ENCODE measurements at places on chromosomes 5 and 9.

- no peak for DNase-seq
Observed at GRCh38 chr9:89815903-89816573, 211.2 kb downstream of the GADD45G start.

DNA sequence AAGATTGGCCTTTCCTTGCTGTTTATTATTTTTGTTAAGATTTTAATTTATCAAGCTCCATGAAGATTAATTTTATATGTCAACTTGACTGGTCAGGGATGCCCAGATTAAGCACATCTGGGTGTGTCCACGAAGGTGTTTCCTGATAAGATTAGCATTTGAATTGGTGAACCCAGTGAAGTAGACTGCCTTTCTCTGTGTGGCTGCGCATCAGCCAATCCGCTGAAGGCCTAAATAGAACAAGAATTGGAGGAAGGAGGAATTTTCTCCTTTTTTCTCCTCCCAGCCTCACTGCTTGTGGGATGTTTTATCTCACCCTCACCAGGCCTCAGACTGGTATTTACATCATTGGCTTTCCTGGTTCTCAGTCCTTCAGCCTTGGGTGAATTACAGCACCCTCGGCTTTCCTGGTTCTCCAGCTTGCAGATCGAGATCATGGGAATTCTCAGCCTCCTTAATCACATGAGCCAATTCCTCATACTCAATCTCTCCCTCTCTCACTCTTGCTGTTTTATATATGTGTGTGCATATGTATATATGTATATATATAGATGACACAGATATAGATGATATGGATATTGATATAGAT, 135.4 kb upstream of the SPEF2 start:
- DNase-seq = no peak

- DNase-seq = peak; percentile 31
Observed at GRCh38 chr9:105070176-105070575, 142.2 kb upstream of the ABCA1 start.

GRCh38 chr5:137164536-137164935, 334.6 kb downstream of the SPOCK1 start:
- no peak for DNase-seq

DNA sequence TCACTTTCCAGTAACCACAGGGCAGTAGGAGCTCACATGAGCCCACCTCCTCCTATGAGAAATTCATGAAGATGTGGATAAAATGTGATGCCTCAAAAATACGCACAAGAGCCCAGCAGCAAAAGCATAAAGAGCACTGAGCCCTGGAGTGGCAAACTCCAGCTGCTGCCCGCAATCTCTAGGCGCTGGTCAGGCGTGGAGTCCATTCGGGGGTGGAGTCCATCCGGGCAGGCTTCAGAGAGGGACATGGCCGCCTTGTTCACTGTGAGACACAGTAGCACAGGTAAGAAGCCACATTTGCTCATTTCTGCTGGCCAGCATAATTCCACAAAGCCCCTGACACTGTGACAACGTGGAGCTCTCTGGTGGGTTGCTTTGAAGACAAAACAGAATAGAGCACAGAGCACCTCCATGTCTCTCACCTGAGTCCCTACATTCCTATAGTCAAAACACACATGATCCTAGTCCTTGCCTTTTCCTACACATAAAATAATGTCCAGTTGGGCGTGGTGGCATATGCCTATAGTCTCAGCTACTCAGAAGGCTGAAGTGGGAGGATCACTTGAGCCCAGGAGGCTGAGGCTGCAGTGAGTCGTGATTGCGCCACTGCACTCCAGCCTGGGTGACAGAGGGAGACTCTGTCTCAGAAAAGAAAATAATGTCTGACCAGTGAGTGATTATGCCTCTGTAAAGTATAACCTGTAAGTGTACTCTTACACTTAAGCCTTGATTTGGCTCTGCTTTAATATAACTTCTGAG, 365.2 kb downstream of the GADD45G start:
- DNase-seq = no peak

DNA sequence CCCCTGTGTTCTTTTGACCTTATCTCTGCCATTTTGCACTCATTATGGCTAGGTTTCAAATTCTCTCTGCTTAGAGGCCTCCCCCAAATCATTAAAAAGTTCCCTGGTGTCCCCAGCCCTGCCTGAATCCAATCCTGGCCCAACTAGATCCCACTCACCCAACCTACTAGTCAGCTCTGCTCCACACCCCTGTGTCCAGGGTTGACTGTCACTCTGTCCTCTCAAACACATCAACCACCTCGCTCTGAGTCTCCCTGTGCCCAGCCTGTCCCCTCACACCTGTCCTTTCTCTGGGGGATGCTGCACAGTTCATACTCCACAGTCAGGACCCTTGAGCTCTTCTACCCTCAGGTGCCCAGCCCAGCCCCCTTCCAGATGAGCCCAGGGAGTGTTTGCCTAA, 154.2 kb upstream of the SV2C start:
- no peak for DNase-seq

- peak; percentile 89 for DNase-seq
Observed at GRCh38 chr5:180785794-180786221, 16.8 kb downstream of the MGAT1 start.

DNA sequence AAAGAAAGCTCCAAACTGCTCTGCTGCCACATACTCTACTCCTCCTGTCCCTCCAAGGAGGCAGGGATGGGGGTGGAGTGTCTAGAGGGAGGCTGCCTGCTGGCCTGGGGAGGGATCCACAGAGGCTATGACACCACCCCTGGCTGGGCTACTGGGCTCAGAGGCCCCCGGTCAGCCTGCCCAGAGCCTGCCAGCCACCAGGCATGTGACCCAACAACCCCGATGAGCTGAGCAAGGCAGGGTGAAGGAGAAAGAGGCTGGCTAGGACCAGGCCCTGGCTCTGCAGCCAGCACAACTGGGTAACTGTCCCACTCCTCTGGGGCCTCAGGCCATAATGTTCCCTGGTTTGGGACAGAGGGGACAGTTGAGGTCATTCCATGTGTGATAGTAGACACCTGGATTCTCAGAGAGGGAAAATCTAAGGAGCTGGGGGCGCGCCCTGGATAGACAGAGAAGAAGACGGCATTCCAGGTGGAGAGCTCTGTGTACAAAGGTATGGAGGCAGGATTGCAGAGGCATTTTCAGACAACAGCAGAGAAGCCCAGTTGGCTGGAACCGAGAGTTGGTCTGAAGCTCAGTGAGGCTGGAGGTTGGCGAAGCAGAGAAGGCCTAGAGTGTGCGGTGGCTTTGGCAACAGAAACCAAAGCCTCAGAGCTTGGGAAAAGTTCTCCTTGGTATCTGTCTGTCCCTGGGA, 33.8 kb upstream of the IL17B start:
- no peak for DNase-seq

DNA sequence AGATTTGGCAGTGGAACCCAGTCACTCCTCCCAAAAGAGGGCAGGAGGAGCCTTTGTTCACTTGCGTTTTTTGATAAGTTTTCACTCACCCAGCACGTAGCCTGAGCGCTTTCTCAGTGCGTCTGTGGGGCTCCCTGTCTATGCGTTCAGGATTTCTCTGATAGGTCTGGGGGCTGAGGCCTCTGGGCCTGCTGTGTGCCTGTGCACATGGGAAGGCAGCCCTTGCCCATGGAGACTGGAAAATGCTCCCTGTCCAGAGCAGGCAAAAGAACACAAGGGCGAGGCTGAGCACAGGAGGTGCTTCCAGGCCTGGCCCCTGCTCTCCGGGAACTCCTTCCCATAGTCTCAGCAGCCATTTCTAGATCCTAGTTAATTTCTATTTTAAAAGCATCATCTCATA, 249.9 kb downstream of the FSTL4 start:
- DNase-seq = no peak

DNA sequence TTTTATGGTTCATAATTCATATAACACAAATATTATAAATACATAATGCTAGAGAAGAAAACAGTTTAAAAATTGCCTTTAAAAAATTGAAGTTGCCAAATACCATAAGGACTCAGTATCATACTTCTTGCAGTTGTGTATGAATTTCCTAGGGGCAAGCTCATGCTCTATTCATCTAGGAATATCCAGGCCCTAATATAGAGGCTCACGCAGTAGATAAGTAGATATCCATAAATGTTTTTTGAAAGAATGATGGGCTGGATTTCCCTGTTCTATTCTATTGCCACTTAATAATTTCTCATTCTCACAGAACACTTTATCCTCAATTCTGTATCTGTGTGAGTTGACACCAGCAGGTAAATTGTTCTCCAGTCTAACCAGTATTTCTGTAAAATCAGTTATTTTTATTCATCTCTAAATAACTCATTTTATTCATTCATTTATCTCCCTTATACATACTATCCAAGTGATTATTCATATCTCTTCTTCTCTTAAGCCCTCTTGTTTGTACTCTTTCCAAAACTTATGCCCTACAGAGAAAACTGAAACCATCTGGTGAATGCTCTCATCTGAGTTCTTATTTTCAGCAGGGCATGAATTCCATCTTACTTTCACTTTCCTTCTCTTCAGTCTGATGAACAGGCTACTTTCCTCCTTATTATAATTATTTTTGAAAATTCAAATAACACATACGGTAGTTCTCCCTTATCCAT, 97.1 kb downstream of the SLC44A1 start:
- peak; percentile 33 for DNase-seq

- DNase-seq = peak; percentile 16
Observed at GRCh38 chr9:86315078-86315477, 32.7 kb upstream of the ISCA1 start.

- DNase-seq = no peak
Observed at GRCh38 chr9:137444106-137444790, 3.1 kb upstream of the ENTPD8 start.

DNA sequence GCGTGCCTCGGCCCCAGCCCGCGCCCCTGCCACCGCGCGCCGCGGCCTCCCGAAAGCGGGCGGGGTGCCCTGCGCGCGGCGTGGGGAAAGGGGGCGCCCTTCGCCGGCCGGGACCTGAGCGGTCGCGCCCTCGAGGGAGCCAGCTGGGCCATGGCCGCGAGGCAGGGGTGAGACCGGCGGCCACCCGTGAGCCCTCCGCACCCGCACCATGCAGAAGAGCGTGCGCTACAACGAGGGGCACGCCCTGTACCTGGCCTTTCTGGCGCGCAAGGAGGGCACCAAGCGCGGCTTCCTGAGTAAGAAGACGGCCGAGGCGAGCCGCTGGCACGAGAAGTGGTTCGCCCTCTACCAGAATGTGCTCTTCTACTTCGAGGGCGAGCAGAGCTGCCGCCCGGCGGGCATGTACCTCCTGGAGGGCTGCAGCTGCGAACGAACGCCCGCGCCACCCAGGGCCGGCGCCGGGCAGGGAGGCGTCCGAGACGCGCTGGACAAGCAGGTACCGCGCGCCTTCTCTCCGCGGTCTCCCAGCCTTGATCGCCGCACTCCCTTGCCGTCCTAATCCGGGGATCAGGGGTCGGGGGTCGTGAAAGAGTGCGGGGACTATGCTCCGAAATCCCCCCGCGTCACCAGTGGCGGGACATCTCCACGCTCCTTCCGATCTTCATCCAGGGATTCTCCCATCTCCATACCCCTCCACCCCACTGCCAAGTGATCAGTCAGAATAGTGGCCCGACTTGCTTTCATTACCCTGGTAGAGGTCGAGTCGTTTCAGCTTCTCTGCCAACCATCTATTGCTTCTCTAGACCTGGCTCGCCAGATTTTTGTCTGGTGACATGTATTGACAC, 590 bp downstream of the RASGRF2 start:
- peak; percentile 18 for DNase-seq

GRCh38 chr5:107389130-107389774, 281.5 kb downstream of the EFNA5 start:
- peak; percentile 70 for DNase-seq

DNA sequence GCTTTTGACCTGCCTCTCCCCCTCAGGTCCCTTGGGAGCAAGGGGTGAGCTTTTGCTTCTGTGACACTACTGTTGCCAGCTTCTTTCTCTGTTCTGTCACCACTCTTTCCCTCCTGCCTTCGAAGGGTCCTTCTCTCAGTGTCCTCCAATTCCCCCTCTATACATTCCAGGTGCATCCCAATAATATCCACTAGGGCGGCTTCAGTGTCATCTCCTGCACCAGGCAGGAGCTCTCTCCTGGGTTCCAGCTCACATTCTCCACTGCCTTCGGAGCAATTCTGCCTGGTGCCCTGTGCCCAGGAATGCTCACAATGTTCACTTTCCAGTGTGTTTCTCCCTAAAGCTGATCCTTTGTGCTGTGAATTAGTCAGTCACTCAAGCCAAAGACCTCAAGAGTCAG, 83.9 kb upstream of the CXCL14 start:
- DNase-seq = no peak

GRCh38 chr9:99515093-99515492, 293.0 kb downstream of the SEC61B start:
- DNase-seq = no peak

DNA sequence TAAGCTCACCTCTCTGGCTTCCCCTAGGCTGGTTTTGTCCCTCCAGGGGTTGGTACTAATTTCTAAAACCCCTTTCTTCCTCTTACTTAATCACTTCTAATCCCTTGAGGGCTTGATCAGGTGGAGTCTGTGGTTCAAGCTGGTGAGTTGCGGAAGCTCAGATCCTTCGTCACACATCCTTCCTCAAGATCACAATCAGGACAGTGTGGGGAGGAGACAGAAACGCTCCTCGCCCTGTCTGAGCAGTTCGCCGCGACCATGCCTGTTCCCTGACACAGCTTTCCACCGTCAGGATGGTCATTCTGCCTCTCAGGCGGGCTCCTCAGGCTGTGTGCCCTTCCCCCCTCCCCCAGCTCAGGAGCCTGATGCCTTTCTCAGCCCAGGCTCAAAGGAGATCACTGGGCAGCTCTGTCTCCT, 24.3 kb downstream of the CPLX2 start:
- no peak for DNase-seq

- DNase-seq = no peak
Observed at GRCh38 chr9:95021166-95021886, 294.8 kb downstream of the AOPEP start.

DNA sequence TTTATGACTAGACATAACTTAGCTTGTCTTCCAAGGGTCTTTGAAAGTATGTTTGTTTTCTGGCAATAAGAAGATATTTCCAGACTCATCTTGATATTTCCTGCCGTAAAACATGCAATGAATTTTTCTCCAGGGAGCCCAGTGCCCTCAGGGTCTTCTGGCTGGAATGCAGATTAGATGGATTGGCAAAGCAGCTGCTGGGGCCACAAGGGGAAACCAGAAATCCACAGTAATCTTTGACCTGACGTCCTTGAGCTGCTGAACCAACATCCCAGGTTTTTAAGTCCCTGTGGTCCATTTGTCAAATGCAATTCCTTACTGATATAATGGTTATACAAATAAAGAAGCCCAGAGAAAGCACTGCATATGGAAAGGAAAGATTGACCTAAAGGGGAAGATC, 93.0 kb downstream of the THBS4 start:
- DNase-seq = no peak

GRCh38 chr9:89849096-89849495, 244.3 kb downstream of the GADD45G start:
- DNase-seq = no peak

GRCh38 chr9:124527781-124528180, 20.6 kb upstream of the NR5A1 start:
- no peak for DNase-seq

DNA sequence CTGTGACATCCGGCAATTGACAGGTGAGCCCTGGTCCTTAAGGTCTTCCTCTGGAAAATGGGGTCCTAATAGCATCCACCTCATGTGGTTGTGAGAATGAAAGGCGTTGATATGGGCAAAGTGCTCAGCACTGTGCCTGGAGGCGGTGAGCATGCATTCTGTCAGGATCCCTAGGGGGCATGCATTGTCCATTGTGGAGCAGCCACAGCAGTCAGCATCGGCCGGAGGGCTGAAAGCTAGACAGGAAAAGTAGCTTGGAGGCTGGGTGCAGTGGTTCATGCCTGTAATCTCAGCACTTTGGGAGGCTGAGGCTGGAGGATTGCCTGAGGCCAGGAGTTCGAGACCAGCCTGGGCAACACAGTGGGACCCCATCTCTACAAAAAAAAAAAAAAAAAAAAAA, 122.2 kb downstream of the LHX2 start:
- DNase-seq = peak; percentile 66
